ENCODE measurements at places on chromosomes 6 and 20.

DNA sequence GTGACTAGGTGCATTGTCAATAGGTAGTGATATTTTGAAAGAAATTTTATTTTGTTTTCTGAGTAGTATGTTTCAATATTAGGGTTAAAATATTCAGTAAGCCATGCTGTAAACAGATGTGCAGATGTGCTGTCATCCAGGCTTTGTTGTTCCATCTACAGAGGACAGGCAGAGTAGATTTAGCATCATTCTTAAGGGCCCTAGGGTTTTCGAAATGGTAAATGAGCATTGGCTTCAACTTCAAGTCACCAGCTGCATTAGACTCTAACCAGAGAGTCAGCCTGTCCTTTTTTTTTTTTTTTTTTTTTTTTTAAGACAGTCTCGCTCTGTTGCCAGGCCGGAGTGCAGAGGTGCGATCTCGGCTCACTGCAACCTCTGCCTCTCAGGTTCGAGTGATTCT is 27.1 kb upstream of the BACH2 start:
- DNase-seq: no peak

DNA sequence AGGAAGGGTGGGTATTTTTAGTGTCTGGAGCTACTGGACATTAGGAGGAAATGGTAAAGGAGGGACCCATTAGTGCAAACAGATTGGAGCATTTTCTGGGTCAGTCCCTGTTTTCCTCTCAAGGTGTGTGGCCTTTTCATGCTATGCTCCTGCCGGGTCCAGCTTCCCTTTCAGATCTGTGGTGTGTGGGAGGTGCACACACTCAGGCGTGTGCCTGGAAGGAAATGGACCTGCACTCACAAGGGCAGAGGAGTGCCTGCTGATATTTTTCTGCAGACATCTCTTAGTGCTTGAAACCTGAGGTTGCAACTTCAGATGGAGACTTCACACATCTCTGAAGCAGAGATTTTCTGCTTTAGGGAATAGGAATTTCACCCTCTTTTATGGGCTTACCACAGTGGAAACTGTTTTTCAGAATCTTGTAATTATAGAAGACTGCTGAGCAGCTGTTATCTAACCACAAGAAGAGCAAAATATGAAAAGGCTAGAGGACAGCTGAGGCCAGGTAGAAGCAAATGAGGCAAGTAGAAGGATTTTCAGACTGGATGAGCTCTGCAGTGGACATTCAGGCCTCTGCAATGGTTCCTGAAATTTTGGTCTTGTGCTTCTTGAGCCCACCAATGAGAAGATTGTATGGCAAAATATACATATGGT is 764.3 kb downstream of the QKI start:
- DNase-seq: no peak

DNA sequence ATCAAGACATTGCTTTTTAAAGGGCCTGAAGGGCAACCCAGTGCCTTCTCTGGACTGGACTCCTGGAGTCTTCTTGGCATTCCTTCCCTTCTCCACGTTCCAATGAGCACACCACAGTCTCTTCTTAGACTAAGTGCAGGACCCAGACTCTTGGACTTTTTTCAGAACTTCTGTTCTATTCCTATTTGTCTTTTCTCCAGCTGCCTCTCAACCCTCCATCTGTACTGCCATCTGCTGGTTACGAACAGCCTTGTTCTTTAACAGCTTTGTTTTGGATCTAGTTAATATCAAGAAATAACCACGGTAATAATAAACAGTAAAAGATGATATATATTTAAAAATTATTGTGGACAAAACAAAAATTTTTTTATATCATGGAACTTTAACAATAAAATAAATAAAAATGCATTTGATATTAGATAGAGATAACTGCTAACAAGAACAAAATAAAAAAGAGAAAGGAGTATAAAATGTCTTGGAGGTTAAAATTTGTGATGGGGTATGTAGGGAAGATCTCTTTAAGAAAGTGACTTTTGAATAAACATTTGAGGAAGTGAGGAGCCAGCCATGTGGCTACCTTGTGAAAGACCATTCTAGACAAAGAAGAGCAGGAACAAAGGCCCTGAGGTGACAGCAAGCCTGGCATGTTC is 105.1 kb upstream of the HCRTR2 start:
- DNase-seq: no peak

GRCh38 chr6:129565366-129565765 is 144.6 kb downstream of the ARHGAP18 start:
- no peak for DNase-seq

GRCh38 chr20:48465271-48465670 is 362.5 kb downstream of the PREX1 start:
- DNase-seq: no peak

- no peak for DNase-seq
Measured at GRCh38 chr6:169575365-169575764, 126.5 kb downstream of the WDR27 start.
